Sigmoid colon (tissue), 7 donors: ENCODE measurements at places on chromosomes 5 and 9.

GRCh38 chr5:159850160-159850559 lies 66.1 kb upstream of the ADRA1B start:
- peak; percentile 88 for DNase-seq

GRCh38 chr5:132023258-132024116 lies 12.0 kb upstream of the ACSL6 start:
- no peak for DNase-seq

DNA sequence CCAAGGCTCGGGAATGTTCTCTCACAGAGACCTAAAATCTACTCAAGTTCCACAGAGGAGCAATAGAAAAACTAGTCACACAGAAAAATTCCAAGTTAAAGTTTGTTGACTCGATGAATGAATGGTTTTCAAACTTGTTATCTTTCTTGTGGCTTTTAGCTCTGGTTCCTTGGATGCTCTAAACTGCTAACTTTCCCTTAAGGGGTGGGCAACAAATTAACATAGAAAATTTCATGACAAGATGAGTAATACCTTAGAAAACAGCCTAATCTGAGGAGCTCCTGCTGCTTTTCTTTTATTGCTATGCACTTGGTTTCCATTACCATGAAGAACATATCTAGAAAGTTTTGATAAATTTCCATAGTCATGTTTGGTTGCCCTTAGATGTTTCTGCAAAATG lies 100.2 kb upstream of the CCDC112 start:
- DNase-seq: no peak

DNA sequence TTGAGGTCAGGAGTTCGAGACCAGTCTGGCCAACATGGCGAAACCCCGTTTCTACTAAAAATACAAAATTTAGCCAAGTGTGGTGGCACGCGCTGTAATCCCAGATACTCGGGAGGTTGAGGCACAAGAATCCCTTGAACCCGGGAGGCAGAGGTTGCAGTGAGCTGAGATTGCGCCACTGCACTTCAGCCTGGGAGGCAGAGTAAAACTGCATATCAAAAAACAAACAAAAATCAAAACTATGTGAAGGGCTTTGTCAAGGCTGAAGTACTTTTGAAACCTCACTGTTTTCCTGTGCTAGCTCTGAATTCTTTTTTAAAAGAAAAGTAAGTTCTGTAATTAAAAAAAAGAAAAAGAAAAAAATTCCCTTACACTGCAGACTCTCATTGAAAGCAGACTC lies 65.1 kb upstream of the KLF4 start:
- no peak for DNase-seq

- no peak for DNase-seq
Observed at GRCh38 chr5:143680672-143681259, 131.2 kb upstream of the HMHB1 start.

DNA sequence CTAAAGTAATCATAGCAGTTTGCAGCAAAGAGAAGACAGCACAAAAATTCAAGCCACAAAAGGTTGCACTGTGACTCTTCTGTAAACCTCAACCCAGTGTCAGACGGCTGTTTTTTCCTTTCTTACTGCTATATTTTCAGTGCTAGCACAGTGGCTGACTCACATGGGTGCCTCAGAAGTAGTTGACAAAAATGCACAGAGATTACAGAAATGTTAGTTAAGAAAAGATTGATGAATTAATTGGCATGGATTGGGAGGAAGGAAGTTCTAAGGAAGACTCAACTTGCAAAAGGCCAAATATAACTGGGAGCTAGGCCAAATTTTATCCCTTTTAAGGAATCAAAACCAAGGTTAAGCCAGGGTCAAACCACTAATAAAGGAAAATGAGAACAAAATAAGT lies 43.7 kb upstream of the ITGA1 start:
- no peak for DNase-seq
